ENCODE measurements at places on chromosomes 5 and 9.

DNA sequence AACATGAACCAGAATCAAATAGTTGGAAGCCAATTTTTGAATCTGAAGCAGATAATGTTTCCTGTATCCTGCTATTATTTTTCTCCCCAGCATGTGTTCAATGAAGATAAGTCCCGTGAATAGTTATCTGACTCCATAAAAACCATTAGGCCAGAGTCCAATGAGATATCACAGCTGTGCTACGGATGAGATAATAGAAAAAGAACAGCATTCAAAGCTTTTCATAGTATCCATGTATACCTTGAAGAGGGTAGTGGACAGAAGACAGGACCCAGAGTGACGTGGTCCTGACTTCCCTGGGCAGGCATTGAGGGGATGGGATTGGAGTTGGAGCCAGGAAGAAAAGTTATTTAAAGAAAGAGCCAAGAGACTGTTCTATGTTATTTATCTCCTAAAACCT is 50.7 kb upstream of the C6 start:
- DNase-seq = no peak

GRCh38 chr5:51500-51823 is 40.5 kb upstream of the PLEKHG4B start:
- DNase-seq = no peak

DNA sequence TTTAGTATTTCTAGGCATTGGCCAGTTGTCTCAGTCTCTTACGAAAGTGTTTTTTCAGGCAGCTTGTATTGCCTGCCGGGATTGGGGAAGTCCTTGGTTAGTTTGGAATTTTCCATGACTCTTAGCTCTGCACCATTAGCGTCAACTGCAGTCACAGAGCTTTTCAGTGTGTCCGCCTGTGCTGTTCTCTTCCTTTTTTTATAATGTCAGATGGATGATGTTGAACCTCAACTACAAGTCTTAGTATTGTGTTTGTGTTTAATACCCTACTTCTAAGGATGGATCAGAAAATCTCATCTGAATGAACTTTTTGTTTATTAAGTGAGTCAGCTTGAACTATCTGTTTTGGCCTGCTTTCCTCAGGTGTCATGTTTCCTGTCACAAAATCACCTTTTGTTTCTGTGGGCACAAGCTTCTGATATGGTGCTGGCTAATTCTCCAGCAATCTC is 33.1 kb downstream of the ATP6V0E1 start:
- no peak for DNase-seq

DNA sequence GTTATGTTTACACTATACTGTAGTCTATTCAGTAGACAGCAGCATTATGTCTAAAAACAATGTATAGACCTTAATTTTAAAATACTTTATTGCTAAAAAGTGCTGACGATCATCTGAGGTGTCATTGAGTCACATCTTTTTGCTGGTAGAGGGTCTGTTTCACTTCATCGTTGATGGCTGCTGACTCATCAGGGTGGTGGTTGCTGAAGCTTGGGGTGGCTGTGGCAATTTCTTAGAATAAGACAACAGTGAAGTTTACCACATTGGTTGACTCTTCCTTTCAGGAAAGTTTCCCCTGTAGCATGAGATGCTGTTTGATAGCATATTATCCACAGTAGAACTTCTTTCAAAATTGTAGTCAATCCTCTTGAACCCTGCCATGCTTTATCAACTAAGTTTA is 150.3 kb downstream of the FBXL7 start:
- no peak for DNase-seq

DNA sequence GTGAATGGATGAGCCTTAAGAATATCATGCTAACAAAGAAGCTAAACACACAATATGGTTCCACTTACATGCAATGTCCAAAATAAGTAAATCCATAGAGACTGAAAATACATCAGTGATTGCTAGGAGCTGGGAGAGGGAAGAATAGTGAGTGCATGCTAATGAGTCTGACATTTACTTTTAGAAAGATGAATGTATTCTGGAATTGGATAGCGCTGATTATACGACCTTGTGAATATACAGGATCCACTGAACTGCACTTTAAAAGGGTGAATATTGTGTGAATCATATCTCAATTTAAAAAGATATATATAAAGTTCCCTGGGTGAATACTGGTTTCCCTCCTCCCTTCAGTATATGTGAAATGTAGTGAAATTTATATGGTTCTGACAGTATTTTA is 46.2 kb downstream of the LOX start:
- no peak for DNase-seq

- no peak for DNase-seq
These were observed 303.8 kb downstream of the KIAA0825 start for GRCh38 chr5:94314460-94315131.

GRCh38 chr5:98248949-98249348 is 524.5 kb upstream of the RGMB start:
- DNase-seq = no peak

GRCh38 chr9:125241863-125242739 is 958 bp upstream of the HSPA5 start:
- DNase-seq = peak; percentile 56

GRCh38 chr5:61463596-61463995 is 131.5 kb downstream of the ZSWIM6 start:
- DNase-seq = no peak

DNA sequence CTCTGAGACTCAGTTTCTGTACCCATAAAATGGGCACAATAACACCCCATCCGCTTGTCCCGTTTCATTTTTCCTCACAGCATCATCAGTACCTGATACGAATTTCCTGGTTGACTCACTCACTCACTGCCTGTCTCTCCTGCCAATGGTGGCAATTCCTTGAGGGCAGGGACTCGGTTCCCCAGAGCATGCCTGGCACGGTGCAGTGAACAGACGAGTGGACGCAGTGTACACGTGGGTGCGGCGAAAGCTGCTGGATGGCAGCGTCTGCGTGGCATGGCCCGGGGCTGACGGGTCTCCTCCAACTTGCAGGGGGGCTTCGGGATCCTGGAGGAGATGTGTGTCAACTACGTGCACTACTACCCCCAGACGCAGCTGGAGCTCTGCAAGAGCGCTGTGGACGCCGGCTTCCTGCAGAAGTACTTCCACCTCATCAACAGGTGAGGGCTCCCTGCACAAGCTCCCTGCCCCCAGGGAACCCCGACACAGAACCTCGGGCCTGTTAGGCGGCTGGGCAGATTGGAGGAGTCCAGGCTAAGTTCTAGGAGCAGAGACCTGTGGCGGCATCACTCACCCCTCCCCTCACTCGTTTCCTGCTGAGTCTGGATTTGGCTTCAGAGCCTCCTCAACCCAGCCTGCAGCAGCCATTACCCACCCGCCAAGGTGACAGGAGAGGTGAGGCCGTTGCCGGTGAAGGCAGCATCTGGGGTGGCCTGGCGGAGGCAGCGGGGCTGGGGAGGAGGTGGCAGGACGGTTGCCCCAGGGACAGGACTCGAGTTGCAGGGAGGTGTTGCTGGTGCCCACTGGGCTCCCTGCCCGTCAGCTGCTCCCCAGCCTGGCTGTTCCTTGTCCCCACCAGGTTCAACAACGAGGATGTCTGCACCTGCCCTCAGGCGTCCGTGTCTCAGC is 20.3 kb downstream of the DBH start:
- no peak for DNase-seq

DNA sequence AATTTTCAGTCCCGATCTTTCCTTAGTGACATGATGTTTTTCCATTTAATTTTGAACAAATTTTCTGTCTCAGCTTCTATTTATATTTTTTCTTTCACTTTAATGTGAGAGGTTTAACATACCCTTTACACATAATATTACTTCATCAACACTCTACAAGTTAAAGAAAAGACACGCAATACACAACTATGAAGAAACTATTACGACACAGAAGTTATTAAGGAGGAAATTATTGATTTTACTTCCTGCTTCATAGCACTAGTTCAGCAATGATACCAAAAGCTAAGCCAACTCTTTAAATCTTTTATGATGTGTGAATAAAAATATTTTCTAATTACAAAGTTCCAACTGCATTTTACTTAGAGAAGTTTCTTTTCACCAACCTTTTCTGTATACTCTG is 432.3 kb upstream of the DAB2 start:
- DNase-seq = no peak

GRCh38 chr5:131991593-131992324 is 19.7 kb downstream of the ACSL6 start:
- DNase-seq = no peak

DNA sequence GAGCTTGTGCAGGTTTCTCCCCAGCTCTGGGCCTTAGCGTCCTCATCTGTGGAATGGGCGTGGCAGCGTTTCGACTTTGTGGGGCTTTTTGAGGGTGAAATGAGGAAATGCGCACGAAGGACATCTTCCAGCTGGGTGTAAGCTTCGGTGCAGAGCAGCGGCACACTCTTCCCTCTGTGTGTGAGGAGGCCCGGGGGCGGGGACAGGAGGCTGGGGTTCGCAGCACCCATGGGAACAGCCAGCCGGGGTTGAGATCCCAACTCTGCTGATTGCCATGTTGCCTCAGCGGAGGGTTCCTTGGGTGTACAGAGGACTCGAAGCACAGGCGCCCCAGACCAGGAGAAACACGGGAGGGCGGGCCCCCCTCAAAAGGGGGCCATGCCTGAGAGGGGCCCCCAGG is 265.6 kb downstream of the NSG2 start:
- no peak for DNase-seq

GRCh38 chr5:83817591-83817990 is 96.9 kb upstream of the HAPLN1 start:
- DNase-seq = no peak

GRCh38 chr5:29001666-29002065 is 1963.3 kb upstream of the CDH9 start:
- DNase-seq = no peak

DNA sequence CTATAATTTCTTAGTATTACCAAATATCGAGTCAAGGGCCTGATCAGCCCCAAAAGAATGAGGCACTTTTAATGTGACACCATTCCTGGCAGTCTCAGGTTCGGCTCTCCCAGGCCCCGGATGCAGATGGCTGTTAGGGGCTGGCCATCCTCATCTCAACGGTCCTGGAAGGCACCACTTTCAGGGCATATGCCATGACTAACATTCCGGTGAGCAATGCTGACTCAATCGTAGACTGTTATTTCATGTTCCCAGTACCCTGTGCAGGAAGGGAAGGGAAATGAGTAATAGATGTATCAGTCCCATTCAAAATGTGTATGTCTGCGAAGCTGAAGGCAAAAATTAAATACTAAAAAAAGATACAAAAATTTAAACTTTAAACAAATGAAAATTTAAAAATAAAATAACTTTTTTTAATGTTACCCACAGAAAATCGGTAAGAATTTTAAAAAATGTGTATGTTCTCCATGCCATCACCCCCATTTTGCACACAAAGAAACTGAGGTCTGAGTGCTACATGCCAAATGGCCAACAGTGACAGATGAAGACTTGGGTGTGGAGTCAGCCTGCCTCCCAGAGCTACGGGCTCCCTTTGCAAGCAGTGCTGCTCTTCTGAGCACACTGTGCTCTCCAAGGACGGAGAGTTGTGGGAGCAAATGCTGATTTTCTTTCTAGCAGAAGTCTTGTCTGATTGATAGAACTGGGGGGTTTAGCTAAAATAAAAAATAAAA is 79.0 kb downstream of the GLDC start:
- DNase-seq = no peak

DNA sequence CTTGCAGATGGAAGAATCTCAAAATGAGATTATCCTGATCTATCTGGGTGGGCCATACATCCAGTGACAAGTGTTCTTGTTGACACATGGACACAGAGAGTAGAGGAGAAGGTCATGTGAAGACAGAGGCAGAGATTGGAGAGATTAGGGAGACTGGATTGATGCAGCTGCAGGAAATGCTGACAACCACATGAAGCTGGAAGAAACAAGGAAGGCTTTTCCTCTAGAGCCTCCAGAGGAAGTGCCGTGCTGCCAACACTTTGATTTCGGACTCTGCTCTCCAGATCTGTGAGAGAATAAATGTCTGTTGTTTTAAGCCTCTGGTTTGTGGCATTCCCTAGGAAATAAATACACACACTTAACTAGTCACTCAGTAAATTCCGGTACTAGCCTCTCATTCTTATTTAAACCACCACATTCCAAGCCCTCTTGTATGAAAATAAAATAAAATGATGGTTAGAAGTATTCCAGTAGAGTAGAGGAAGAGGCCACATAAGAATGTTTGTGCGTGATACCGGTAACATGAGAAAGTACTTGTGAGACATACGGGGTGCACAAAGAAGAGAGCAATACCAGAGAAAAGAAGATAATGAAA is 110.9 kb upstream of the DMAC1 start:
- DNase-seq = no peak

- peak; percentile 36 for DNase-seq
These were observed 49.4 kb upstream of the ORM1 start for GRCh38 chr9:114273461-114273881.

DNA sequence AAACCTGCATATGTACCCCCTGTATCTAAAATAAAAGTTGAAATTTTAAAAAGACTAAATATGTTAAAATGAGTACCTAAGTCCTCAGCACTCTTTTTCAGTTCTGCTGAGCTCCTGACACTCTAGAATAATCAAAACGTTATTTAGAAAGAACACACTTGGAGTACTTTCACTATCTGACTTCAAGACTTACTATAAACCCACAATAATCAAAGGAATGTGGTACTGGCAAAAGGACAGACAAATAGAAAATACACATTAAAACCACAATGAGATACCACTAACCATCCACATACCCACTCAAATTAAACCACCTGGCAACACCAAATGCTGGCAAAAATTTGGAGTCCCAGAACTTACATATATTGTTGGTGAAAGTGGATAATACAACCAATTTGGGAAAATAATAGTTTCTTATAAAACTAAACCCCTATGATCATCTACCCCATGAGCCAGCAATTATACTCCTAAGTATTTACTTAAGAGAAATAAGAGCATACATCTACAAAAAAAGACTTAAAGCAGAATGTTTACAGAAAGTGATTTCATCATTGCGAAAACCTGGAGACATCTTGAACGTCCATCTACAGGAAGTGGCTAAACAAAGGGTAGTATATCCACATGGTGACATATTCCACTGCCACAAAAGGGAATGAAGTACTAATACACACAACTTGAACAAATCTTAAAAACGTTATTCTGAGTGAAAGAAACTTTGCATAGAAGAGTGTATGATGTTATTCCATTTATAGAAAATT is 12.8 kb upstream of the PRSS3 start:
- no peak for DNase-seq

GRCh38 chr5:8457187-8458037 is 588.5 kb downstream of the MTRR start:
- peak; percentile 96 for DNase-seq

- no peak for DNase-seq
These were observed 83.0 kb upstream of the TNC start for GRCh38 chr9:115200711-115201505.

DNA sequence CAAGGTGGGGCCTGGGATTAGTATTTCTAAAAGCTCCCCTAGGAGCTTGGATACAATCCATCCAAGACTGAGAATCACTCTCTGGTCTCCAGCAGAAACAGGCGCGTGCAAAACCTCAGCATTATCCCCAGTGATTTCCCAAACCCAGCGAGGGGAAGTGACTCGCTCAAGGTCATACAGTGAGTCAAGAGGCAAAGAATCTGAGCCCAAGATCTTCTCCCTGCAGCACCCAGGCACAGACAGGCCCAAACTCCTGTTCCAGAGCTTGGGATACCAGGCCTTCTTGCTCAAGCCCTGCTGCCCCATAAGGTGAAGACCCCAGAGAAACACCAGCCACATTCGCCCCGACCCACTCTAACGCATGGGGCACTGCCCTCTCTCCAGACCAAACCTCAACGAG is 33.2 kb downstream of the SHB start:
- no peak for DNase-seq

- no peak for DNase-seq
These were observed 24.9 kb downstream of the FRMPD1 start for GRCh38 chr9:37675661-37676060.

All from D341Med (cell line).